ENCODE measurements at places on chromosomes 11 and 22.

GRCh38 chr22:23128269-23129108 lies 13.3 kb downstream of the RSPH14 start:
- peak; percentile 15 for DNase-seq

- no peak for DNase-seq
Measured at GRCh38 chr22:35409783-35410662, 10.1 kb downstream of the MCM5 start.

- DNase-seq = no peak
Measured at GRCh38 chr11:68013611-68014156, 3.6 kb downstream of the ALDH3B1 start.

- DNase-seq = no peak
Measured at GRCh38 chr11:44312876-44313275, 2.9 kb upstream of the ALX4 start.

DNA sequence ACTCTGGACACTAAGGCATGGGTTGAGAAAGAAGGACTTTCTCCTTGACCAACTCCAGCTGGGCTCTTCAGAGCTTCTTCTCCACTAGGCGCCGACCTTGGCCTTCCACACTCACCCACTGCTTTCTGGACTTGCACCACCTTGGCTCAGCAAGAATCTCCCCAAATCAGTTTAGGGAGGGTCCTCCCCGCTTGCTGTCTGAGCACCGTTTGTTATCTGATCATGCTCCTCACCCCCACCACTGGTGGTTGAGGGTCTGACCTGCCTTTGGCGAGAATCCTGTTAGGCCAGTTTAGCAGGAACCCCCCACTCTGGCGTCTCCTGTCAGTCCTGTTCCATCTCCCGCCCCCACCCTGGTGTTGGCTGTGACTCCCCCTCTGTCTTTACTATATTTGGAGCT lies 10.4 kb downstream of the APOL2 start:
- no peak for DNase-seq

GRCh38 chr22:20509344-20510047 lies 2.1 kb downstream of the MED15 start:
- DNase-seq = no peak
